Head of caudate nucleus (tissue), 42 donors: ENCODE measurements at places on chromosomes 6 and 20.

DNA sequence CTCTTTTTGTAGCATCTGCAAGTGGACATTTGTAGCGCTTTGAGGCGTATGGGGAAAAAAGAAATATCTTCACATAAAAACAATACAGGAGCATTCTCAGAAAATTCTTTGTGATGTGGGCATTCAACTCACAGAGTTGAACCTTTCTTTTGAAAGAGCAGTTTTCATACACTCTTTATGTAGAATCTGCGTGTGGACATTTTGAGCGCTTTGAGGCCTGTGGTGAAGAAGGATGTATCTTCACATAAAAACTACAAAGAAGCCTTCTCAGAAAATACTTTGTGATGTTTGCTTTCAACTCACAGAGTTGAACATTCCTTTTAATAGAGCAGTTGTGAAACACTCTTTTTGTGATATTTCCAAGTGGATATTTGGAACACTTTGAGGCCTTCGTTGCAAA lies 598.4 kb upstream of the ZNF337 start:
- DNase-seq = no peak

DNA sequence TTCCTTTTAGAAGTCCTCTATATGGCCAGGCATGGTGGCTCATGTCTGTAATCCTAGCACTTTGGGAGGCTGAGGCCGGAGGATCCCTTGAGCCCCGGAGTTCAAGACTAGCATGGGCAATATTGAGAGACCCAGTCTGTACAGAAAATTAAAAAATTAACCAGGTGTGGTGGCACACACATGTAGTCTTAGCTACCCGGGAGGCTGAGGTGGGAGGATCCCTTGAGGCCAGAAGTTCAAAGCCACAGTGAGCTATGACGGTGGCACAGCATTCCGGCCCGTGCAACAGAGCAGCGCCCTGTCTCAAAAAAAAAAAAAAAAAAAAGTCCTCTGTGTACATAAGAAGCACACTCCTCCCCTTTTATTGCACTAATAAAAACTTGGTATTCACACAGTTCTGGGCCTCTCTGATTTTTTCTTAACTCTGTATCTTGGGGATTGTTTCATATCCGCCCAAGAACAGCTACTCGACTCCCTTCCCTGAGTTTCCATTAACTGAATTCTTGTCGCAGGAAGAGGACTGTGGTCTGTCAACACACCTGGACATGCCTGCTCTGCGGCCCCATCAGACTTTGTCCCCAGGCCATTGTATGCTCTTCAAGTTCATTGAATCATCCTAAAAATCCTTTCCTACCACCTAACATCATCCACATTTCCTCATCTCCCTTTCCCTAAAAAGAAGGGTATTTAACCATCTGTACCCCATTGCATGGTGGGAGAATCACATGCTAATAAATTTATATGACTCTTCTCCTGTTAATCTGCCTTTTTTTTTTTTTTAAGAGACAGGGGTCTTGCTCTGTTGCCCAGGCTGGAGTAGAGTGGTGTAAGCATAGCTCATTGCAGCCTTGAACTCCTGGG lies 25.9 kb upstream of the PPP1R3G start:
- DNase-seq = no peak

GRCh38 chr6:6348256-6348655 lies 27.8 kb upstream of the F13A1 start:
- DNase-seq = no peak

- no peak for DNase-seq
These were observed 496.7 kb downstream of the RNF144B start for GRCh38 chr6:18883851-18884250.

- DNase-seq = no peak
These were observed 586.5 kb downstream of the EPM2A start for GRCh38 chr6:145148776-145149175.

- no peak for DNase-seq
These were observed 123.2 kb upstream of the TMEM170B start for GRCh38 chr6:11414176-11414963.

- no peak for DNase-seq
These were observed 97.3 kb upstream of the NHSL1 start for GRCh38 chr6:138596591-138596990.

- DNase-seq = no peak
These were observed 146.6 kb downstream of the DHX35 start for GRCh38 chr20:39108746-39109145.

GRCh38 chr6:47571488-47571887 lies 93.9 kb downstream of the CD2AP start:
- DNase-seq = no peak

GRCh38 chr6:14423955-14424354 lies 306.4 kb downstream of the CD83 start:
- no peak for DNase-seq

DNA sequence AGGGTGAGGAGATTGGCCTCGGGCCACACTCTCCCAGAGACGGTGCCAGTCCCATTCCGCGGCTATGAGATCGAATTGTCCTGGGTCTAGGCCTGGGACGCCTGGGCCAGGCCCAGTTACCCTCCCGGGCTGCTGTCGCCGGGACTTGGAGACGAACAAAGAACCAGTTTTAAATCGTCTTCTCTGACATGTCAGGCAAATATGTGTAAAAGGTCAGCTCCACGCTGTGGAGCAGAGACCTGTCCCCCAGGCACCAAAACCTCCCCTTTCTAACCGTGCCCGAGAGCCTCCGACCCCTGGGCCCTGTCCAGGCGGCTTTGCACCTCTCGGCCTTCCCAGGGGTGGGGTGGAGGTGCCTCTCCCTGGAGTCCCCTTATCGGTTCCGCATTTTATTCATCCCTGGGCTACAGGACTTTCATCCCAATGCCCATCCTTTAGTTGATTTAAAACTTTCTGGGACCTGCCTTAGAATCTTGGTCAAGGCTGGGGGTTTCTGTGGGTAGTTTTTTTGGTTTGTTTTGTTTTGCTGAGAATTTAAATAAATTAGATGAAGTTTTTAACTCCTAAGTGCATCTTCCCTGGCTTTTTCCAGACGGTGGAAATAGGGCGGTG lies 5.8 kb upstream of the TFAP2A start:
- DNase-seq = no peak

GRCh38 chr20:8671370-8671961 lies 397.4 kb upstream of the PLCB4 start:
- DNase-seq = no peak
